Skin of body (tissue), 3 donors: ENCODE measurements at places on chromosomes 2 and 18.

GRCh38 chr18:32891130-32891529 is 118.3 kb upstream of the KLHL14 start:
- no peak for DNase-seq

GRCh38 chr18:63299837-63300745 is 19.5 kb downstream of the BCL2 start:
- DNase-seq = no peak

DNA sequence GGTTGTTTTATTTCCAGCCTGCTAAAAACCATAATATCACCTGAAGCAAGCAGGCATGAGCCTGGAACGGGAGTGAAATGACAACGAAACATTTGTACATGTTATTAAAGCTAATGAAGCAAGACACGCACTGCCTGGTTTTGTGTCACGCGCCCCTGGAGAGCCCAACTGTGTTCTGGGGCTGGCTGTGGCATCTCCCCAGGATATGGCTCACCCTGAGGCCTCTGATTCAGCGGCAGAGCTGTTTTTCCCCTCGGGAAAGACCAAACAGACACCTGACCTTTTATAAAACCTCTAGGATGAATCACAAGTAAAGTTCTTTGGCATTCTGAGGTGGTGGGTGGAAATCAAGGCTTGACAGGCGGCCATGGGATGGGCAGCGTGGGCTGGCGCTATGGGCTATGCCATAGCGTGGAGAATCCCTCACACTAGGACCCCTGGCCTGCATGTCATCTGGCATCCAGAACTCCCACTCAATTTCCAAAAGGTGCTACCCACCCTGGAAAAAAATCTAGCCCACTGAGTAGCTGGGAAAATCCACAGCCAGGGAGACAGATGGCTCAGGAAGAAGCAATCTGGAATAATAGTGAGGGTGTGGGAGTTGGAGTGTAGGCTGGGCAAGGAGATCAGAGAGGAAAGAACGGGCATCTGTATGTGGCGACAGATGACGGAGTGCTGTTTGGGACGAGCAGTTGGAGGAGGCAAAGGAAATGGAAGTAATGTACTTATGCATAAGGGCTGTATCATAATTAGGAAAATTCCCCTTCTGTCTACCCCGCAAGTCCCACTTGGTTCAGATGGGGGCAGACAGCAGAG is 262.0 kb downstream of the AFF3 start:
- DNase-seq = no peak

DNA sequence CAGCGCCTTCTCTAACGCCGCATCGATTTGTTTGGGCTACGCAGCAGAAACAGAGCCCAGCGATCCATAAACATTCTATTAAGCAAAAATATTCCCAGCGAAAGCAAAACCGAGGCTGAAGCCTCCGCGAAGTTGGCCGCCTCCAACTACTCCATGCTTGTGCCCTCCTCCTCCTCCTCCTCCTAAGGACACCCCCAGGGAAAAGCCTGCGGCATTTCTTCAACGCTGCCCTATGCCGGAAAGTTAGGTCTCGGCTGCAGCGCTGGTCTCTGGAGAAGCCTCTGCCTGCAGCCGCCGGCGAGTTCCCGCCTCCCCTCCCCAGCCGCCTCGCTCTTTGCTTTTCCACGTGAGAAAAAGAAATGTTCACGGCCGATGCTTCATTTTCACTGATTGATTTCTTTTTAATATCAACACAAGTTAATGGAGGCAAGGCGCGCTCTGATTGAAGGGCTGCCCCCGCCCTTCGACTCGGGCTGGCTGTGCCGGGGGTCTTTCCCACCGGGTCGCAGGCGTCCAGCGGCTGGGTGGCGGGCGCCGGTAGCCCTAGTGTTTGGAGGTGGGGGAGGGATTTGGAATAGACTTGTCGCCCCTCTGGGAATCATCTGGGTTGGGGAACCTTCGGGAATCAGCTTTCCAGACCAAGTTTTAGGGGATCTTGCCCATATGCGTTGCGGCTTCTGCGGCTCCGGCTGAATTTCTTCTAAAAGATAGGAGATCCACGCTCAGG is 3.9 kb downstream of the NRP2 start:
- no peak for DNase-seq

GRCh38 chr2:56476509-56477071 is 292.8 kb downstream of the CCDC85A start:
- no peak for DNase-seq
